ENCODE measurements at places on chromosomes 7 and 10.

- DNase-seq = no peak
Measured at GRCh38 chr7:22394739-22395138, 37.8 kb upstream of the RAPGEF5 start.

- DNase-seq = peak; percentile 99
Measured at GRCh38 chr7:116354546-116355423, 144.4 kb downstream of the TES start.

DNA sequence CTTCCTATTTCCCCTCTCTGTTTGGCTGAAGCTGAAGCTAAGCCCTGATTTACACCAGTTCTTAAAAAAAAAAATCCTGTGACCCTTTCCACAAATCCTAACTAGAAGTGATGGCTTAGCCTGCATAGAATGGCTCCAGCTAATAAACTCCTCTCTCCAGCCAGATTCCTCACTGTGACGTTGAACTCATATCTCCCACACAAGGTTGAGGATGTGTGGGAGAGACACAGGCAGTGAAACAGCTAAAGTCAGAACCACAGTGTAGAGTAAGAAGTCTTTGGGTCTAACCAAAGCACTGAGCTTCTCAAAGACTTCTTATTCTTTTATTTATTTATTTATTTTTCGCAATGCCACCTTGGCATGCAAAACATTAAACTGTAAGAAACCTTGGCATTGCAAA, 268.3 kb downstream of the SNX13 start:
- no peak for DNase-seq

DNA sequence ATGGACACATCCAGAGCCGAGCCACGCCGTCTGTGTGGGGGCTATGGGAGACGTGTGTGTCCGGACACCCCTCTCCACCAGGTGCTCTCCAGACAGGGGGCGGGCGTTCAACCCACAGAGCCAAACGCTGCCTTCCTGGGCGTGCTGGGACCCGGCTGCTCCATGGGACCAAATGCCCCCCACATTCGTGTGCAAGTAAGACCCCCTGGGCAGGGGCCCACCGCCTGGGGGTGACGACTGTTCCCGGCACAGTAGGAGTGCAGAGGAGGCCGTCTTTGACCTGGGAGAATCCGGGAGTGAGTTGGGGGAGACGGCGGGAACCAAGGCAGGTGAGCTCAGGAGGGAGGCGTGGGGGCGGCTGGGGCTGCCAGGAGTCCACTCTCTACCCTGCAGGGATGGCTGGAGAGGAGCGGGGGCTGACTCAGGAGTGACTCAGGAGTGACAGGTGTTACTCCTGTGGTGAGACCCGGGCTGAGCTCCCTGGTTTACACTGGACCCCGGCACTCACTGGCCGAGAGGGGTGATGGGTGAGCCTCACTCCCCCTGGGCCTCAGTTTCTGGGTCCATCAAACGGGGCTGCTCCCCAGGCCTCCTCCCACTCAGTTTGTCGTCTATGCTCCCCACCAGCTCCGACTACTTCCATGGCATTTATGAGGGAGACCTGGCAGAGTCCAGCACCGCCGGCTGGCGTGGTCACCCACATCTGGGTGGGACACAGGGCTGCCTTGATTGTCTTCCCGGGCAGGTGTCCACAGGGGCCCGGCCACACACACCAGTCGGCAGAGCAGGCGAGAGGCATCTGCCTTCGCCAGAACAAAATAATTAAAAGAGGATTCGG, 95.0 kb downstream of the MICALL2 start:
- DNase-seq = no peak

- no peak for DNase-seq
Measured at GRCh38 chr7:87144173-87144657, 8.0 kb upstream of the DMTF1 start.

All from lung microvascular endothelial cell (primary cell).